Activated CD8-positive, alpha-beta memory T cell treated with anti-CD3 and anti-CD28 coated beads for 48 hours (primary cell): ENCODE measurements at places on chromosomes 6 and 20.

DNA sequence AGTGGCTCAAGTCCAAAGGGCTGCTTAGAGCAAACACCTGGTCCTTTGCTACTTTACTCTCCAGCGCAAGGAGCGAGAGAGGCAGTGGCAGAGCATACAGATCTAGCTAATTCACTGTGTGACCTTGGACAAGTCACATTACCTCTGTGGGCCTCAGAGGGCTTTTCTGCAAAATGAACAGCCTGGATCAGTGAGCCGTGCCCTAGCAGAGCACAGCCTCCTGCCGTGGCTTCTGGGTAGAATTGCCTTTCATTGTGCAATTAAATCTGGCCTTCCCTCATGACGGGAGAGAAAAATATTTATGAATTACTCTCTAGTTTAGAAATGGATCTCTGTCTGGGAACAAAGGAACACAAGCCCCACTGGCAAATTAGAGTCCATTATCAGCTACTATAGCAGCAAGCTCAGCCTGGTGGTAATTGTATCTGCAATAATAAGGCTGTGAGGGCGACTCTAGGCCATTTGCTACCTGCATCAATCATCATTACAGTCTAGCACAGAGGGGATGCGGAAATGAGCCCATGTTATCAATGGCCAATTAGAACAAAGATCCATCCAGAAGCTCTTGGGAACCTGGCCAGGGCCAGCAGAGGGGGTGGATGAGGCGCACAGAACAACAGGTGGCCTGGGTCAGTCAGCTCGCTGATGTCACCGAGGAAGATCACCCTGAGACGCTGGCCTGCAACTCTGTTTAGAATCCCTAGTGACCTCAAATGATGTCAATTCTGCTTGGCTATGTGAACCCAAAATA, 114.2 kb upstream of the LY86 start:
- DNase-seq = no peak

- no peak for DNase-seq
These were observed 26.8 kb upstream of the CRIP3 start for GRCh38 chr6:43335469-43335868.

GRCh38 chr6:122165014-122165413, 234.4 kb upstream of the HSF2 start:
- DNase-seq = no peak

DNA sequence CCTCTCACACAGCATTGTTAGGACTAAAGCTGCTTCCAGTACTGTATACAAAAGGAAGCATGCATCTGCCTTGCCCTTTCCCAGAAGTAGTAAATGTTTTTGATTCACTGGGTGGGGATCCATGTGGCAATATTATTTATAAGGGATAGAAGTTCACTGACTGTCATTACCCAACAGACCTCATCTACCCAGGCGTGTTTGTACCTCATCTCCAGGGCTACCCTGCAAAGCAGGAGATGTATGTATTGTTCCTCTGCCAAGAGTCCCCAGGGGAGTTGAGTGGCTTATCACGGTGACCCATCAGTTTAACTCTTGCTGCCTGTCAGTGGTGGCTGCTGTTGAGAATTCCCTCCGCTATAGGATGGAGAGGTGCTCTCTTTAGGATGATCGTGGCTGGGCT, 42.5 kb downstream of the SLC24A3 start:
- DNase-seq = no peak

- no peak for DNase-seq
These were observed 230.9 kb upstream of the SULF2 start for GRCh38 chr20:48015943-48016723.

DNA sequence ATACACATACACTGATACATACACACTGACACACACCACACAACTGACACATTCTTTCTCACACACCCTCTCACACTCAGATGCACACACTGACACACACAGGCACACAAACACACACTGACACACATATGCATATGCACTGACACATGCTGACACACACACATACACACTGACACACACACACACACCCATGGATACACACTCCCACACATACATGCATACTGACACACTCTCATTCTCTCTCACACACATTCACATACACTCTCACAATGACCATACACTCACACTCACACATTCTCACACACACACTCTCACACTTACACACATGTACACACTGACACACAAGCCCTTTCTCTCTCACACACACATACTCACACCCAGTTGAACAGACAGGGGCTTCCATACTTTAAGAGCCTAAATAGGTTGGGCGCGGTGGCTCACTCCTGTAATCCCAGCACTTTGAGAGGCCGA, 236.4 kb downstream of the LRFN2 start:
- no peak for DNase-seq

DNA sequence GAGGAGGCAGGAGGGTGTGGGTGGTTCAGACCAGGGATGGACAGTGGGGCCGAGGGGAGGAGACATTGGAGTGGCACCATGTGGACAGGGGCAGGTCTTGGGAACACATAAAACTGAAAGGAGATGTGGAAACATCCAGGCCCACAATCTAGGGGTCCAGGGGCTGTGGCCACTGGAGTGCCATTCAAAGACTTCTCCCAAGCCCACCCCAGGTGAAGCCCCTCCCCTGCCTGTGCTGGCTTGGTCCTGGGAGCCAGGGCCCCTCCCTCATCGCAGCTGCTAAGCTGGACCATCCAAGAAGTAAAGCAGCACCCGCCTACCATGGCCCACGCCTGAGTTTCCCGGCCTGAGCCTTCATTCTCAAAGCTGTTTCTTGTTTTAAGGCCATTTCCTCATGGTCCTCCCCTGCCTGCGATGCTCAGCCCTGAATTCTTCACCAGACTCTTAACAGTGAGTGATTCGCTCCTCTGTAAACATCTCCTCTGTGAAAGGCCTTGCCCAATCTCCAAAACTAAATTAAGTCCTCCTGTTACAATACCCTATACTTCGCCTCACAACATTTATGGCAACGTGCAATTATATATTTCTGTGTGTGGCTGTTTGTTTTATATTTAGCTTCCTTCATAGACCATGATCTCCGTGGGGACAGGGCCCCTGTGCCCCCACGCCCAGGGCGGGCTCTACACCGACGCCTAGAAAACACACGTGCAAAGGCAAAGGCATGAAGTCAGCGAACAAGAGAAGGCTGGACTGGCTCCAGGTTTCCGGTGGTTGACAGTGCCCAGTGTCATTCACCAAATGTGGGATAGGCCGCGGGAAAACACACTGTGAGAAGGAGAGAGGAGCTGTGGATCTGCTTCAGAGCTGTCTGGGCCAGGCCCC, 267.8 kb downstream of the ERMARD start:
- no peak for DNase-seq

DNA sequence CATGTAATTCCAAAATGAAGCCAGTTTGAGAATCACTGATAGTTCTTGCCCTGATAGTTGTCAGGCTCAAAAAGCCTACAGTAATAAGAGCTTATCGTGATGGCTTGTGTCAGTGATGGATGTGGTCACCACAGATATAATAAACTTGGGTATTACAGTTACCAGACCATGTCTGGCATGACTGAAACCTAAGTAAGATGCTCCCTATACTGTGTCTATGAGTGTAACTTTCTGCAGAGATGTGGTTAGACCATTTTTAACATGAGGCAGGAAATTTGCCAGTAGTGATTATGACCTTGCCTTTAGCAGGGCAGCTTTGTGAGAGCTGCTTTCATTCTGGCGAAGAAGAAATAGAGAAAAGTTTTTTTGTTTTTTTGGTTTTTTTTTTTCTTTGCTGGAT, 90.2 kb downstream of the ANKS1A start:
- DNase-seq = no peak

GRCh38 chr20:38730989-38731737, 6.9 kb downstream of the SLC32A1 start:
- peak; percentile 86 for DNase-seq

DNA sequence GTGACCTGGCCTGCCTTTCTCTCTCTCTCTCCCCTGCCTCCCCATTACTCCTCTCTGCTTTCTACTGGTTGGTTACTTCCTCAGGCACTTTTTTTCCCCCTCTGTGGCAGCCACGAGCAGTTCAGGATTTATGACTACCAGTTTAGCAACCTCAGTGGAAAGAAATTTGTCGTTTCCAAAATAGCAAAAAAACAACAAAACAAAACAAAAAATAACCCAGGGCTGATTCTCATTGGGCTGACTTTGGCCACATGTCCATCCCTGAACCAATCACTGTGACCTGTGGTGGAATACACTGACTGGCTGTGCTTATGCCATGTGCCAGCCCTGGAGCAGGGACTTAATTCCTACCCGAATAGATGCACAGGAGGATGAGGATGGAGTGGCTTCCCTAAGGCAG, 137.4 kb downstream of the TFAP2C start:
- no peak for DNase-seq

- no peak for DNase-seq
These were observed 622.2 kb downstream of the DOK5 start for GRCh38 chr20:55097621-55098020.

DNA sequence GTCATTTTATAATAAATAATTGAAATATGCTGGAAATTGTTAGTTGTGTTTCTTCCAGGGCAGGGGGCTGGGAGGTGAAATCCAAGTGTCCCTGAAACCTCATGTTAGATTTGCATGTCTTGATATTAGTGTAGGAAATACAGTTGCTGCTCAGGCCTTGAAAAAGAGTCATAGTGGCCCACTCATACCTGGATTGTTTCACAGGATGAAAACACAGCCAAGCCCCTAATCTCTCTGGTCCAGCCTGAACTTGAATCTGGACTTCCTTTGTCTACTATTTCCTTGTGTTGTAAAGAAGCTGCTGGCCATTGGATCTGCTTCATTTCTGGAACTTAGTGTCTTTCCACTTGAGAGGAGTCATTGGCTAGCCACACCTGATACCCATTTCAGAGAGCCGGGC, 108.8 kb upstream of the JARID2 start:
- no peak for DNase-seq

GRCh38 chr6:151490996-151491395, 2.8 kb upstream of the CCDC170 start:
- no peak for DNase-seq

GRCh38 chr20:62045529-62046285, 20.0 kb downstream of the TAF4 start:
- no peak for DNase-seq

GRCh38 chr20:933029-933428, 16.9 kb upstream of the ANGPT4 start:
- no peak for DNase-seq

DNA sequence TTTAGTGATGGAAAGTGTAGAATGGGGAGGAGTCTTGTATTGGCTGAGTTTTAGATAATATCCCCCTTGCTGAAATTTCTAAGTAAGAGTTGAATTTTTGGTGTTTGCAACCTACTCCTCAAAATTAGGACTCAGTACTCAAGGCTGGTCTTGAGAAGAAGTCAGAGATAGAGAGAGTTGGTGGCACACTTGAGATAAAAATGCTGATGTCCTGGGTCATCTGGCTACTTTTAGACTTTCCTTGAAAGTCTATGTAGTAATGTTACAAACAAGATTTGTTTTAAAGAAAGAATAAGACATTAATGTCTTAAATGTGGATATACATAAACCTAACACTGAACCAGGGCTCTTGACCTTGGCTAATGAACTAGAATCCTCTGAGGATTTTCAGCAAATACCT, 62.5 kb upstream of the MLIP start:
- no peak for DNase-seq

GRCh38 chr20:24425523-24426135, 43.8 kb upstream of the SYNDIG1 start:
- no peak for DNase-seq

DNA sequence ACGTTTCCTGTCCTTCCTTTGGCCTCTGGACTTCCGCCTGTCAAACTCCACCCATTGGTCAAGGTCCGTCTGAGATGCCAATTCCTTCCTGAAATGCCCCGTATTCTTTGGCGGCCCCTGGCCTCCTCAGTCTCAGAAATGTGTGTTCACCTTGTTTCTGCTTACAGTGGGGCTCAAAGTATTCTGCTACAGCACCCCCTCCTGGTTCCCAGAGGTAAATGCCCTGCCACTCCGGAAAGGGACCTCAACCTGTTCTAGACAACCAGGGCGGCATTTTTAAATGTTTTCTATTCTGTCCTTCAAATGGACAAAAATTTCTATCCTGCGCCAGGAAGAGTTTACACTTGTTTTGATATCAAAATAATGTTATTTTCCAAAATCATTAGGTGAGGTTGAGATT, 12.1 kb upstream of the PAX1 start:
- no peak for DNase-seq

GRCh38 chr6:166930354-166930891, 25.9 kb downstream of the RNASET2 start:
- no peak for DNase-seq

- no peak for DNase-seq
These were observed 14.4 kb downstream of the NT5E start for GRCh38 chr6:85464260-85464644.

DNA sequence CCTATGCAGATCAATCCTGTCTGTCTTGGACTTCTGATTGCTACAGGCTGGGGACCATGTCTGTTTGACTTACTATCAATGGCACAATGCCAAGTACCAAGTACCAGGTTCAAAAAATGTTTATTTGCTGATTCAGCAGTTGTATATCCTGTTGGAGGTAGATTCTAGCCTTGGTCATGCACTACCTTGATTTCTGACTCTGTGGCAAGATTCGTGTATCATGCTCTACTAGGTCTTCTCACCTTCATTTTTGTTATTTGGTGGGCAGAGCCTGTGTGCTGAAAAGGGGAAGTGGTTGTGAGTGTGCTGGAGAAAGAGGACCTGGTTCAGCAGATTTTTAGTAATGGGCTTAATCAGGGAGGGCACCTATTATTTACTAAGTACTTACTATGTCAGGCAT, 192.4 kb upstream of the MYLIP start:
- no peak for DNase-seq

DNA sequence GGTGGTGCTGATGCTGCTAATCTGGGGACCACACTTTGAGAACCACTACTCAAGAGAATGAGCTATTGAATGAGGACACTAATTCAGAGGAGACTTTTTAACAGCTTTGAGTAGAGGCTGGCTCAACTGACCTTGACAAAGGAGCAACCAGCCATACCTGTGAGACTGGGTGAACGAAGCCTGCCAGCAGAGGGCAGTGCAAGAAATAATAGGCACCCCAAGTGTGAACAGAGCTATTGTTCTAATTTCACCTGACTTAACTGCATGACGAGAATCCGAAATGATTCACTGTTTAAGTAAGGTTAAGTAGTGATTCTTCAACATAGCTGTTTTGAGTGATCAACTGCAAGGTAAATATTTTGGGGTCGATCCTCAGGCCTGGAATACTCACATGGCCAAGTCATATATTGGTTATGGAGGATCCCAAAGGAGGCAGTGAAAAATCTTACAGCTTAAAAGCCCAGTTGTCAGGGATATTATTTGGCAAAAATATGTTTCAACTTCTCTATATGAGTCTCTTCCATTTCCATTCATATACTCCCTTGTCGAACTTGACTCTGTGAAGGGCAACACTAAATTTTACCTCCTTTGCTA, 550.5 kb upstream of the MARCKS start:
- DNase-seq = peak; percentile 2
